M059J (cell line): ENCODE measurements at places on chromosomes 2 and 18.
A peak's percentile ranks its signal among the peaks of the same experiment; 100 is the strongest.

DNA sequence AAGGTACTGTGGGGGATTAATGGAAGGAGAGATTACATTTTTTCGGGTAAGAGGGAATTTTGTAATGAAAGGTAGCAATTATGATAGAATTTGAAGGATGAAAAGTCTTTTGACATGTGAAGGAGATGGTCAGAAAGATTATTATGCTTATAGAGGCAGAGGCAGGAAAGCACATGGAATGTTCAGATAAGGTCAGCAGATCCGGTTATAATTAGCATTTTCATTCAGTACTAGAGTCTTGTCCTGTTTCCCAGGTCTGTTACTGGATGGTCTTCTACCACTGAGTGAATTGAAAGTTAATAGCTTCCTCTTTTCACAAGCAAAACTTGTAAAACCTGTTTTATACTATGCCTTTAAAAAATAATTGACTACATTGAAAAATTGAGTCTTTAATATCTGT, 116.9 kb downstream of the PHLPP1 start:
- no peak for DNase-seq

DNA sequence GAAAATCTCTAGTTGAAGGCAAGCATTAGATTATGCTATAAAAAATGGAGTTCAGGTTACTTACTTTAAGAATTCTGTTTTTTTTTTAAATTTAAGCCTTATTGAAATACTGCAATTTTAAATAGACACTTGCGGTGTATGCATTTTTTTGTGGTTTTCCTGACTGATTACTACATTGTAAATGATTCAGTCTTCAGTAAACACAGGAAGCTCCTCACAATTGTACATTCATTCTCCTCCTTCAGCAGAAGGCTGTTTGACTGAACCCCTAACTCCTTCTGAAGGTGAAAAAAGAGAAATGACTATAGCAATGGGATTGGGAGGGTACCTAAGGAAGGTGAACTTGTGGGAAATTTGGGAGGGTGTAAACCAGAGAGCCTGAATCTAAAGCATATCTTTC, 136.1 kb downstream of the GCA start:
- DNase-seq, result peak; percentile 56

- DNase-seq, result no peak
These were observed 46.7 kb downstream of the SDC1 start for GRCh38 chr2:20178249-20178607.

- DNase-seq, result no peak
These were observed 2022.0 kb upstream of the CELF4 start for GRCh38 chr18:39587586-39587985.

DNA sequence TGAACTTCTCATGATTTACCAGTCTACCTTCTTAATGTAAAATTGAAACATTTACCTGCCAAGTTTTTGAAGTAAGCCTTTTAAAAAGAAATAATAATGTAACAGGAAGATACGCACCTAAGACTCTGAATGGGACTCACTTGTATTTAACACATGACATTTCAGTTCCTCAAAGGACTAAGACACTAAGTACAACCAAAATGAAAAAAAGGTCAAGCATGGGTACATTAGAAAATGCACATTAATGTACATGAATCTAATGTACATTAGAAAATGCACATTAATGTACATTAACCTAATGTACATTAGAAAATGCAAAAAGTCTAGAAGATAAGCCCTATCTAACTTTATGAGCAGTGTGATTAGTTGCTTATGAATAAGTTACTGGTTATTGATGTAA, 69.3 kb upstream of the FZD5 start:
- no peak for DNase-seq

DNA sequence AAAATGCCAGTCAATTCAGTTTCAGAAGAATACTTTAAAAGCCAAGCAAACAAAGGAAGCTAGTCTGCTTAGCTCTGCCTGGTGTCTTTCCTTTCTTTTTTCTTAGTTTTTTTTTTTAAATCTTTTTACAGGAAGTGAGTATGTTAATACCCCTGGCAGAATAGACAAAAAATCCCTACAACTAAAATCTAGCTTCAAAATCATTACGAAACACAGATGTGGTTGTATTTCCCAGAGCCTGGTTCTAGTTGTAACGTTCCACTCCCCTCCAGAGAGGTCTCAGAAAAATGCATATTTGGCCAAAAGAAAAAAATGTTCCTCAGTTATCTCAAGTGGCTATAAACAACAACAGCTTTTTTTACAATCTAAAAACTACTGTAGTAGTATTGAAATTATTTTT, 202.1 kb upstream of the RND3 start:
- DNase-seq, result no peak

GRCh38 chr2:100279586-100280534, 42.4 kb downstream of the LONRF2 start:
- no peak for DNase-seq

DNA sequence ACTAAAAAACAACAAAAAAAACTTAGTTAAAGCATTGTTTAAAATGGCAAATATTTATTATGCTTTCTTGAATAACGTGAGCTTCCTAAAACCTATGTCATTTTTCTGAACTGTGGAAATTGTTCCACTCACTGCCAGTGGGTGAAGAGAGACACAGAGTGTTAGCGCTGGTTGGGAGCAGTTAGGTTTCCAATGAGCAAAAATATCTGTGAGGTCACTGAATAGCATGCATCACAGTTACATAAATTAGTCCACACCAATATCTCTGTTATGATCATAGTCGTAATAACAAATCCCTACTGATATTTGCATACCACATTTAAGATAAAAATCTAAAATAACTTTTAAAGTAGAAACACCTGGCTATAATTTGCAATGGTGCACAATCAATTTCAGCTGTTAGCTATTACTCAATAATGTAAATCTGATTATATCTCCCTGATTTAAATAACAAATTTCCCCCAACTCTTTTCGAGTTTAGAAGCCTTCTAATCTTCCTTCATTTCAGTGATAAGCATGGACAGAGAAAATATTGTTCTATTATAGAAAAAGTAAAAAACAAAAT, 1094.0 kb upstream of the KLHL29 start:
- no peak for DNase-seq

GRCh38 chr2:238467792-238468191, 41.1 kb downstream of the ASB1 start:
- no peak for DNase-seq

DNA sequence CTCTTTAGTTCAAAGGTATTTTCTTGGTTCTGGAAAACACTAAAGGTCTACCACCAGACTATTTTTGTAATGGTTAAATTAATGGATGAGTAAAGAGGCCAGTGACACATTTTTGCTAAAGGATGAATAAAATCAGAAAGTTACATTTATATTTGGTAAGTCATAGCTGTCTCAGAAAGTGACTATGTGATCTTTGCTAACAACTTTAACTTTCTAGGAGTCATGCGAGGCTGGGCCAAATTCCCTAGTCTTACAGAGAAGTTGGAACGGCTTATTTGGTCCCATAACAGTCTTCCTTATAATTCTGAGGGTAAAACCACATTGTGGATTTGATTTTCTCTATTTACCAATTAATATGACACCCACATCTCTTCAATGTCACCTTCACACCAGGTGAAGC, 198.1 kb downstream of the PDE1A start:
- DNase-seq, result peak; percentile 49

GRCh38 chr2:65153515-65153914, 23.6 kb upstream of the RAB1A start:
- DNase-seq, result peak; percentile 65

GRCh38 chr2:71784734-71785511, 331.6 kb downstream of the DYSF start:
- DNase-seq, result peak; percentile 88

DNA sequence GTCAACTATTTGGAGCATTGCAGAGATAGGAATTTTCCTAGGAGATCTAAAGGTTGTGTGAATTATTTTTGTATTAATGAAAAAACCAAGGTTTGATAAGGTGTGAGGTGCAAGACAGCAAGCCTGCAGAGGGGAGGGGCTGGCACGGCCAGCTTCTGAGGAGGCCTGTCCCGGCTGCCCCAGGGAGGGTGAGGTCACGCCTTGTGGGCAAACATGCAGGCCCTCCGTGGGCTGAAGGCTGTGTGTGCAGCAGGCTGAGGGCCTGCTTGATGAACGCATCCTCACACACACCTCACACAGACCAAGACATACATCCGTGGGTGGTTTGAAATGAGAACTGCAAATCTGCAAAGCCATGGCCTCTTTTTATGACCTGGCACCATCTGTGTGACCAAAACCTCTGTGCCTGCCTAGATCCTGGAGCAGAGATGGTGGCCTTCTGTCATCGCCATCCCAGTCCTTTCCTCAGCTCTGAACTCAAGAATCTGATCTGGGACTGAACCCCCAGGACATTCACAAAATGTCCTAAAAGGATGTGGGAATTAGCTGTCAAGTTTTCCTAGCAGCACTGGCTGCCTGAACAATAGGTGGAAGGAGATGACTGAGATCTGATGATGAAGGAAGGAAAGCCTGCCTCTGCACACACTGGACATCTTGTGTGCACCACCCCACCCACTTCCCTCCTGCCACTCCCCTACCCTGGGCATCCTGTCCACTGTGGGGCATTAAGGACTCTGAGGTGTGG, 102.4 kb upstream of the MGAT4A start:
- DNase-seq, result no peak

DNA sequence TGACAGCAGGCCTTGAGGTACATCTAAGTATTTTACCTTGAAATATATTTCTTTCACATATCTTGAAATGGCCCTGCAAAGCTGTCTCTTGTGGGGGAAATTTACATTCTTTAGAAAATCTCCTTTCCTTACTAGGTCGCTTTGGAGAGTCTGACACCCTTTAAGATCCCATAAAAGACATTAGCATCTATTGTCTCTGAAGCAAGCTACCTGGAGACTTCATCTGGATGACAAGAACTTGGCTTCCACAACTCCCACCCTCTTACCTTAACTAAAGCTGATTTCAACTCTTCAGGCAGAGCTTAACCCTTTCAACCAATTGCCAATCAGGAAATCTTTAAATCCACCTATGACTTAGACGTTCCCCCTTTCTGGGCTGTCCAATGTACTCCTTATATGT, 219.3 kb downstream of the PIEZO2 start:
- DNase-seq, result no peak

DNA sequence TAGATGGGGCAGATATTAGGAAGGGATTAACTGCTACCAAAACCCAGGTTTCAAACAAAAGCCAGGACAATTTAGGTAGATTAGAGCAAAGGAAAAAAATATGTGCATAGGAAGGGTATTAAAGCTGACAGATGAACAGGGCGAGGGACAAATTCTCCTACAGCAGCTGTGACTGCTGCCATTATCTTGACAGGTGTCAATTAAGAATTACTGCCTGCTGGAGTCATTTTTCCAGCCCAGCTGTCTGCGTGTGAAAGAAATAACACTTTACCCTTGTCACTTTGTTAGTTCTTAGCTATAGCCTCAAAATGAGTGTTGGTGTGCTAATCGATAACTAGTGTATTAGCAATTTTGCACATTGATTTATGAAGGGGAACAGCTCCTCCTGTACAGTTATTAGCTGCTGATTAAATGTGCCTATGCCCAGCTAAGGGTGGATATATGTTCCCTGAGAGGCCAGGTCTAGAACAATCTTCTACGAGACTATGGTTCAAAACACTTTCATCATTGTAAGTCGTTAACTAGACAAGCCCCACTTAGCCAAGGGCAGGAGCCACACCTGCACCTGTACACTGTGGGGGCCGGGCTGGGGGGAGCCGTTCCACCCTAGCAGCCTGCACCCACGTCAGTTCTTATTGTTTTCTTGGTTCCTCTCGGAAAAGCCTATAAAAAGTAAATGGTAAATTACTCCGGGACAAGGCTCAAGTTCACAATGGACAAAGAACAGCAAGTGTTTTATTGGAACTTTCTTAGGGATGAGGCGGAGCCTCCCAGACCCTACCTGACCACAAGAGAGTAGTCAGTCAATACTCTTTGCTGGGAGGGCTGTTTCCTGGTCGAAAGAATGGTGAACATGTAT, 7.7 kb downstream of the TSHZ1 start:
- no peak for DNase-seq

DNA sequence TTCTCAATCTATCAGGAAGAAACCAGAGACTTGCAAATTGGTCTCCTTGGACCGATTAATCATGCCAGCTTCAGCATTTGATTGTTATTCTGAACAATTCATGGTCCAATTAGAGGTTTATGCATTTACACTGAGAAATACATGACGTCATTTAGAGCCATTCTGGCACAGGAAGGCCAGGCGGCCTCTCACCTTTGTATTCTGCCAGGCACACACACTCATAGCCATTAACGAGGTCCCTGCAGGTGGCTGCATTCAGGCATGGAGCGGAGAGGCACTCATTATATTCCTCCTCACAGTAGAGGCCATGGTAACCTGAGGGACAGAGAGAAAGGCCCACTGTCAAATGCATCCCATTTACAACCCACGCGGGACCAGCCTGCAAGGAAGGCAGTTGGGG, 146.8 kb upstream of the PID1 start:
- no peak for DNase-seq

GRCh38 chr2:208251098-208251497, 3.8 kb downstream of the IDH1 start:
- no peak for DNase-seq

DNA sequence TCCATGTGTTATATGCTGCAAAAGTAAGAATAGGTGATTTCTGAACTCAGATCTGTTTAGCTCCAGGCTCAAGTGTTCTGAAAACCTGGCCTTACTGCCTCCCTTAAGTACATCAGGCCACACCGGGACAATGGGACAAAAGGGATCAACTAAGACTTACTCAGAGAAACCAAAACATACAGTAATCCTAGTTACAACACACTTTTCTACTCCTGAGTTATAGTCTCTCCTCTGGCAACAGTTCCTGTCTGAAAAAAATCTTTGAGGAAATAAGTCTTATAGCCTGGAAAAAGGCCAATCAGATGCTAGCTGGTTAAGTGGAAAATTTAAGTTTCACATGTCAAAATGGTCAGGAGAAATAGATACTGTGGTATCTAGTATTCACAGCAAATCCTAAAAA, 5.6 kb downstream of the METTL5 start:
- DNase-seq, result no peak

GRCh38 chr2:28618221-28619141, 122.6 kb downstream of the PLB1 start:
- no peak for DNase-seq

- peak; percentile 74 for DNase-seq
These were observed 315.6 kb downstream of the IRS1 start for GRCh38 chr2:226483745-226484619.

GRCh38 chr2:199460101-199460671, 2.4 kb upstream of the SATB2 start:
- DNase-seq, result peak; percentile 40

DNA sequence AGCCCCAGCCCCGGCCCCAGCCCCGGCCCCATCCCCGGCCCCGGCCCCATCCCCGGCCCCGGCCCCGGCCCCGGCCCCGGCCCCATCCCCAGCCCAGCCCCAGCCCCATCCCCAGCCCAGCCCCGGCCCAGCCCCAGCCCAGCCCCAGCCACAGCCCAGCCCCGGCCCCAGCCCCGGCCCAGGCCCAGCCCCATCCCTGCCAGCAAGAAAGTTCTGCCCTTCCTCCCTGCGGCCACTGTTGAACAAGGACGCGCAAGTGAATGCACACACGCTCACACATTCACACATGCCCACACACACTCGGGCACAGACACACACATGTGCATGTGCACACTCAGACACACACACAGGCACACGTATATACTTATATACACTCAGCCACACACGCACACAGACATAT, 287.0 kb downstream of the NDUFA10 start:
- no peak for DNase-seq

- DNase-seq, result peak; percentile 20
These were observed 68.7 kb downstream of the MTHFD2 start for GRCh38 chr2:74267068-74267467.

- DNase-seq, result no peak
These were observed 871 bp upstream of the DUSP28 start for GRCh38 chr2:240559286-240559685.

GRCh38 chr2:128820452-128820851, 501.8 kb upstream of the HS6ST1 start:
- no peak for DNase-seq

GRCh38 chr2:176692533-176692932, 423.3 kb downstream of the MTX2 start:
- no peak for DNase-seq
